Neural cell (in vitro differentiated cells): ENCODE measurements at places on chromosomes 13 and 19. TPM values are rescaled to one million over a fixed set of nuclear protein-coding genes. Genes with fewer than 3 reads are reported as not detected.

Gene IRGC
- 0.51 TPM in 1 of 2 replicates, not detected in the other for polyA plus RNA-seq

Gene IFNL1
- polyA plus RNA-seq: not detected in 2 replicates

Gene MYBPC2
- not detected in 2 replicates for polyA plus RNA-seq

Gene ZFP36
- 0.34 TPM in 1 of 2 replicates, not detected in the other for polyA plus RNA-seq

Gene SIGLEC11
- polyA plus RNA-seq: not detected in 2 replicates

Gene PINLYP
- polyA plus RNA-seq: 1.9 and 3.2 TPM in 2 replicates

Gene SPRYD7
- 13.2 and 15.4 TPM in 2 replicates for polyA plus RNA-seq
